ENCODE measurements at places on chromosomes 7 and 10. TPM values are rescaled to one million over a fixed set of nuclear protein-coding genes. Genes with fewer than 3 reads are reported as not detected.
A peak's percentile ranks its signal among the peaks of the same experiment; 100 is the strongest.

MKI67 gene
- total RNA-seq = 0.91 TPM

- no peaks in the 10 kb centered on the region for H3K27me3 ChIP-seq
- no peak for DNase-seq
- peak overlapping the region; percentile 60 for H3K27ac ChIP-seq
- peaks cover 12% of the 10 kb centered on the region for H3K4me1 ChIP-seq
- no peak overlapping the region for H3K4me3 ChIP-seq
- H3K36me3 ChIP-seq = no peaks in the 10 kb centered on the region
Observed at GRCh38 chr7:41096917-41097316, 606.0 kb downstream of the INHBA start.

DNA sequence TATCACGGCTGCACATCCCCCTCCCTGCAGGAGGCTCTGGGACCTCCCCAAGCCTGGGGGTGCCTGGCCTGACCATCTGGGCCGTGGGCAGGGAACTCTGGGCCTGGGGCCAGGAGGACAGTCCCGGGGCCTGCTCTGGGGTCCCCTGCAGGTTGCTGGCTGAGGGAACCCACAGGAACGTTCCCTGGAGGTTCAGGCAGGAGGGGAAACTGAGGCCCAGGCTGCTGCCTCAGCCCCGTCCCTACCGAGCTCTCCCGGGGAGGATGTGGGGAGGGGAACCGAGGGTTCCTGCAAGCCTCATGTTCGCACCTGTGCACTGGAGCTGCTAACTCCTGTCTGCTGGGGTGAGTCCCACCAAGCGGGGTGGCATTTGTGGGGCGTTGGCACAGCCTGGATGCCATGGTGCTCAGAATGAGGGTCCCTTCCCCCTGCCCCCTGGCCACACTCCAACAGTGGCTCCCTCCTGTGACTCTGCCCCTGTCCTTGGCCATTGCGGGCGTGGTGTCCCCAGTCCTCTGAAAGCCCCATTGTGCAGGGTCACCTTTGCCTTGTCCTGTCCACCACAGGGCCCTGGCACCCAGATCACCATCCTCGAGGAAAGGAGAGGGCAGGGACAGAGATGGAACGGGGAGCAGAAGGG is 9.4 kb downstream of the ELFN1 start:
- H3K27me3 ChIP-seq = peaks cover 7% of the 10 kb centered on the region
- no peak overlapping the region for H3K27ac ChIP-seq
- H3K4me1 ChIP-seq = no peaks in the 10 kb centered on the region
- DNase-seq = no peak
- H3K36me3 ChIP-seq = no peaks in the 10 kb centered on the region
- H3K4me3 ChIP-seq = no peak overlapping the region

DNA sequence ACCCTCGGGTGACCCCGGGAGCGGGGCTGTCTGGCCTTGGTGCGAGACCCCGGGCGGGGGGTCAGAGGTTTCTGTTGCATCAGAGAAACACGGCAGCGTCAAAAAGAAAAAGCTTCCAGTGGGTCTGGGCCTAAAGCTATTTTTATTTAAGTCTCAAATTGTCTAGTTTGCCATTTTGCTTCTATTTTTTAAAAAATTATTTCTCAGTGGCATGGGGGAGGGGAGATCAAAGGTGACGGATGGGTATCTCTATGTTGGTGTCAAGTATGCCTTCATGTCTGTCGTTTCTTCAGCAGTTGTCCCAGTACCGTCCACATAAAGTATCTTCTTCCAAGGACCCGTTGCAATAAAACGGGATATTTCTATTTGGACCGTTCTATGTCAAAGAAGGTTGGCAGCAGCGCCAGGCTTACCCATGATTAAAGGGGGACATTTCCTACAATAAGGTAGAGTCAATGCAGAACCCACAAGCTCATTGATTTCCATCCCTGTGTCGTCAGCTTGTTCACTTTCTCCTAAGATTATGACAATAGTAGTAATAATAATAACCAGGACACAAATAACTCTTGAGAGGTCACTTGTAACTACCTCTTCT is 26.0 kb upstream of the VAX1 start:
- H3K27me3 ChIP-seq = peaks cover 100% of the 10 kb centered on the region
- peaks cover 55% of the 10 kb centered on the region for H3K4me1 ChIP-seq
- H3K27ac ChIP-seq = no peak overlapping the region
- H3K36me3 ChIP-seq = no peaks in the 10 kb centered on the region
- DNase-seq = no peak
- peak overlapping the region; percentile 18 for H3K4me3 ChIP-seq

- no peak overlapping the region for H3K27ac ChIP-seq
- H3K27me3 ChIP-seq = no peaks in the 10 kb centered on the region
- no peaks in the 10 kb centered on the region for H3K36me3 ChIP-seq
- no peak overlapping the region for H3K4me3 ChIP-seq
- DNase-seq = no peak
- no peaks in the 10 kb centered on the region for H3K4me1 ChIP-seq
Observed at GRCh38 chr7:40551685-40552576, 417.1 kb downstream of the SUGCT start.

- peaks cover 2% of the 10 kb centered on the region for H3K4me1 ChIP-seq
- H3K27me3 ChIP-seq = no peaks in the 10 kb centered on the region
- H3K27ac ChIP-seq = no peak overlapping the region
- DNase-seq = no peak
Observed at GRCh38 chr10:11763501-11763861, 21.3 kb downstream of the ECHDC3 start.

DNA sequence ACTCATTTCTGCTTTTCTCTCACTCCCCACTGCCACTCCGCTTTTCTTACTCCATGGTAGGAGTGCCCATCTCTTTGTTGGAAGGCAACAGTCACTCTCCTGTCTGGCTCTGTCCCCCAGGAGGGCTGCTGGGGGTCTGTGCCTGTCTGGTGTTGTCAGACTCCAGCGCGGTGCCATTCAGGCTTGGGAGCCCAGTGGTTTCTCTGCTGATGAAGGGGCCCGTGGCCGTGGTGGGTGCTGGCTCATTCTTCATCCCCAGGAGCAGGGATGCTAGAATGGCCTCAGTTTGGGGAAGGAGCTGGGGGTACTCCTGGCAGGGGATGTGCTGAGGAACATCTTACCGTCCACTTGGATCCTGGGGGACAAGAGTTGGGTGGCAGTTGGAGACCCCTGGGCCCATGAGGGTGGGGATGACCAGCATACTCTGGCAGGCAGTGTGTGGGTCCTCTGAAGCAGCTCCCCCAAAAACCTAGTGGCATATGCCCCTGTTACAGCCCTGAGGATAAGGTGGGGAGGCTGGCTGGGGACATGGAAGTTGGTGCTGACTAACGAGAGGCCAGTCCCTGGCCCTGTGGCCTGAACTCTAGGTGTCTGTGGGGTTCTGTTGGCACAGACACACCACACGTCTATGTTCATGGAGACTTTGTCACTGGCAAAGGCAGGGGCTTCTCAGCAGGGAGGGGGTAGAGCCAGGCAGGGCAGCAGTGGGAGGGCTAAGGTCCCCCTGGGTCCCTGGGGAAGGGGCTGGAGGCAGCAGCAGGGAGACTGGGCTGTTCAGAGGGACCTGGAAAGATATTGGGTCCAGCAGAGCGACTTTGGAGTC is 102.8 kb upstream of the RET start:
- no peak for DNase-seq
- no peak overlapping the region for H3K27ac ChIP-seq
- H3K4me3 ChIP-seq = no peak overlapping the region
- no peaks in the 10 kb centered on the region for H3K36me3 ChIP-seq
- no peaks in the 10 kb centered on the region for H3K27me3 ChIP-seq
- H3K4me1 ChIP-seq = no peaks in the 10 kb centered on the region

DNA sequence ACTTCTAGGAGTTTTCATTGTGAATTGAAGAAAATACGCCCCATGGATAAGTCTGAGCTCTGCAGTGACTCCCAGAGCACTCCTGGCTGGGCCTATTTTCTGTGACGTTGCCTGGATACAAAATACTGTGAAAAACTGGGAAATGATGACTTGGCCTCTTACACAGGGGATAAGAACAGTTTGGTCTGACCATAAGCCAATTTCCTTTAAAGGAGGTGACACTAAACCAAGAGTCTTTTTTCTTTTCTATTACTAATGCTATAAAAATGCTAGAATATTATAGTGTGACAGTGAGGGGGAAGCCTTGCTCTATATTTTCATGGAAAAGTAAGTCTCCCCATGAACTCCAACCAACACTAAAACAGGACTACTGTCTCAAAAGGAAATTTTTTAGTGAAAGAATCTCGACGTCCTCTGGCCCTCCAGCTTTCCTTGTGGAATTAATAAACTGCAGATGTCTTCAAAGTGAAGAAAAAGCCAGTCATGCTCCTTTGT is 45.5 kb downstream of the MYOF start:
- H3K27me3 ChIP-seq = no peaks in the 10 kb centered on the region
- H3K4me1 ChIP-seq = peaks cover 98% of the 10 kb centered on the region
- H3K27ac ChIP-seq = peak overlapping the region; percentile 100
- H3K36me3 ChIP-seq = no peaks in the 10 kb centered on the region

Measured in esophagus muscularis mucosa (tissue), 4 donors.